ENCODE measurements at places on chromosomes 5 and 9.

DNA sequence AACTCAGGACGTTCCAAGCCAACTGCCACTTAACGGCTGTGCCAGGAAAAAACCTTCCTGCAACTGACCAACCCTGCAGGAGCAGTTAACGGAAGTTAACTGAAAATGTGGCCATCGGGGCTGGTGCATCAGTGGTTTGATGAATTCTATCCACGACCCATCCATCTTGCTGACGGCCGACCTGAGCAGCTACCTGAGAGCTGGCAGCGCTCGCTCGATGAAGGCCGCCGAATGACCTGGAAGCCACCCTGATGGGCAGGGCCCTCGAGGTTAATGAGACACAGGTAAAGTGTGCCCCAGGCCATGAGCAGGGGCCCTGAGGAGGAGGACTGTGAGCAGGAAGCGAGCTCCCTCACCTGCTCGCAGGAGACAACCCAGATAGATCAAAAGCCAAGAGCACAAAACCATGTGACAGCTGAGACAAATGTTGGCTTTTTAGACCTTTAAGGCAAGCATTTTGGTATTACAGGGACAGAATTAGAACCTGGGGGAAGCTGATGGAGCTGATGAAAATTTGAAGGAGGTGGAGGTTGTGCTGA, 35.3 kb upstream of the FLT4 start:
- DNase-seq, result no peak

DNA sequence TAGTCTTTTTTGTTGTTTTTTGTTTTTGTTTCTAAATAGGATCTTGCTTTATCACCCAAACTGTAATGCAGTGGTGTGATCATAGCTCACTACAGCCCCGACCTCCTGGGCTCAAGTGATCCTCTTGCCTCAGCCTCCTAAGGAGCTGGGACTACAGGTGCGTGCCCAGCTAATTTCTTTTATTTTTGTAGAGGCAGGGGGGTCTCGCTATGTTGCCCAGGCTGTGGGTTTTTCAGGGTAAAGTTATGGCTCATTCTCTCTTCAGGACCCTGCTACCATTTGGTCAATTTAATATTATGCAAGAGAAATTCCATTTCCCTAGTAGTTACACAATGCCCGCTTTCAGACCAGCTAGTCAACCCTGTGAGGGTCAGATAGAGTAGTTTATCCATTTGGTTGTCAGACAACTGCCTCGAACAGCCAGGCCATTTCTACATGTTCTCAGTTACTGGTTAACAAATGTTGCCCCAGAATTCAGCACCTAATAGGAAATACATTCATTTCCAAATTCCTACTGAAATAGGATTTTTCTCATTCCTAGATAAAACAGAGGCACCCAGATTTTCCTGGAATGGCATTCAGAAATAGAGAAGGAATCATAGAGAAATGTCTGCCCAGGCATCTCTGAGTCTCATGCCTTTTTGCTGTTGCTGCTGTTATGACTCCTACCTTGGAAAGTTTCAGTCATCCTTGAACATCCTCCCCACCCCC, 6.4 kb upstream of the GLIS3 start:
- DNase-seq, result no peak

DNA sequence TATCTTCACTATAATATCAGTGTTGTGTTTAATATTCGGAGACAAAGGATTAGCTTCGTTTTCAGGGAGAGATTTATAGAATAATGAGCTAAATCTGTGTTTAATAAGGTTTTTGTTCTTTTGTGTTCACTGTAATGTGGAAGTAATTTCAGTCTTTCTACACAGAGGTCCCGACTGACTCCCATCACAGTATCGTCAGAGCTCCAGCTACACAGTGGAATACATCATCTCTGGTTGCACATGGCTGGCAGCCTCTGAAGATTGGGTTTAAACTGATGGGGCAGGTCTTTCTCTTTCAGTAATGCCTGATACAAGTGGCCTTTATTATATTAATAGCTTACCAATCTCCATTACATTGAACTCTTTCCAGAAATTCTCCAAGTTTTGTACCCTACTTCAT, 736.7 kb upstream of the RIOK2 start:
- no peak for DNase-seq

- DNase-seq, result no peak
These were observed 48.1 kb upstream of the LHFPL2 start for GRCh38 chr5:78696637-78697036.

GRCh38 chr5:84790406-84790805, 405.7 kb upstream of the EDIL3 start:
- no peak for DNase-seq

DNA sequence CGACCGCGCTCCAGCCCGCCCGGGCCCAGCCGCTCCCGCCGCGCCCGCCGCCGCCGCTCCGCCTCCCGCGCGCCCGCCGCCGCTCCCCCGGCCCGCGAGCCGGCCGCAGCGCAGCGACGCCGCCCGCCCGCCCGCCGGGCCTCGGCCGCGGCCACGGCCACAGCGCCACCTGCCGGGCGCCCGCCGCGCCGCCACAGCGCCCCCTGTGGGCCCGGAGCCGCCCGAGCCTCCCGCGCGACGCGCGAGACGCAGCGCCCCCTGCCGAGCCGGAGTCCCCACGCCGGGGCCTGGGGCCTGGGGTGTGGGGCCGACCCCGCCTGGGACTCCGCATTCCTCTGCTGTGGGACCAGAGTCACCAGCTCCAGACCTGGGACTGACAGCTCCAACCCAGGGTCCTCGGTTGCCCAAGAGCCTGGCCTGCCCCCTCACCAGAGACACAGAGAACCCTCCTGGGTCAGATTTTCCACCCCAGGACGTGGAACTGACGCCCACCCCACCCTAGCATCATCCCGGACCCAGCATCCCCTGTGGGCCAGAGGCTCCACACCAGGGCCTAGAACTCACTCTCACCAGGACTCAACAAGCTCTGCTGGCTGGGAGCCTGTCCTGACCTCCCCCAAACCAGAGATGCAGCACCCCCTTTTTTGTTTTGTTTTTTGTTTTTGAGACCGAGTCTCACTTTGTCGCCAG, at the start of gene RAPGEF1:
Gene RAPGEF1, minus strand, starts transcription at position 118 of the 690 bp plus-strand sequence. CDS start 246 bp downstream, outside the sequence.
- DNase-seq, result peak; percentile 59

- DNase-seq, result no peak
These were observed 27.9 kb upstream of the CEMIP2 start for GRCh38 chr9:71796100-71796767.

DNA sequence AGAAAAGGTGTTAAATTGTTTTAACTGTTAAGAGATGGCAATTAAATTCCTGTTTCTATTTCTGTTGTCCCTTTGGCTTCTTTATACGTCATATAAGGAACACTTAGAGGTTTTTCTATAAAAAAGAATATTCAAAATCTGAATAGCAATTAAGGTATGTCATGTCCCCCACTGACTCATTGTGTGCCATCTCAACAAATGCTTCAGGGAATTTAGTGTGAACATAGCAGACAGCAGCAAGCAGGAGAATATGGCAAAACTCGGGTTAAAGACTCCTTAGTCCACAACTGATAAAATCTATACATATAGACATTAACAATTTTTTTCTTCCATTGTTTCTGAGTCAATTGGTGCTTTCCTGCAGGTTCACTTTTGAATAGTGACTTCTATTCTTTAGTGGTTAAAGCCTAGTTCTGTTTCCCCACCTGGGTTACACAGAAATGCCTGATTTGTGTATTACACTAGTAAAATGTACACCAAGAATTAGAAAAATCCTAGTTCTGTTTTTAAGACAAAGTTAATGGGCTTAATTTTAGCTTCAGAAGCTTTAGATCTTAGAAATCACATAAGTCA, 17.9 kb upstream of the RPS23 start:
- no peak for DNase-seq

DNA sequence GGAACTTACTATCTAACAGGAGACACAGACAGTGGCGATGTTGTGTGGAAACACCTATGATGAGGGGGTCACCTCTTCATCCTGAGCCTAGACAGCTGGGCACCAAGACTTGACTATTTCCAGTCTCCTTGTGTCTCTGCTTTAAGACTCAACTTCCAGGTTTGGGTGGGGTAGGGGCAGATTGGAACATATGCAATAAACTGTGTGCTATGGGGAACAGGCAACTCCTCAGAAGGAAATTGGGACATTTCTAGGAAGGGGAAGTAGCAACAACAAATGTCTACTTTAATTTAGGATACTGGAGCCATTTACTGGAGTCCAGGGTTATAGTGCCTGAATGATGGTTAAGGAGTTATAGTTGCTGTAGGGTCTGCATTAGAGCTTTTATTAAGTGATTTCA, 57.3 kb downstream of the FGF18 start:
- DNase-seq, result no peak

- no peak for DNase-seq
These were observed 263.6 kb upstream of the PTGER4 start for GRCh38 chr5:40416098-40416497.

GRCh38 chr5:6220346-6221088, 157.8 kb downstream of the MED10 start:
- DNase-seq, result no peak

- DNase-seq, result no peak
These were observed 266.0 kb upstream of the TRIM32 start for GRCh38 chr9:116420993-116421538.

- DNase-seq, result no peak
These were observed 859 bp upstream of the GRIA1 start for GRCh38 chr5:153489611-153490010.

DNA sequence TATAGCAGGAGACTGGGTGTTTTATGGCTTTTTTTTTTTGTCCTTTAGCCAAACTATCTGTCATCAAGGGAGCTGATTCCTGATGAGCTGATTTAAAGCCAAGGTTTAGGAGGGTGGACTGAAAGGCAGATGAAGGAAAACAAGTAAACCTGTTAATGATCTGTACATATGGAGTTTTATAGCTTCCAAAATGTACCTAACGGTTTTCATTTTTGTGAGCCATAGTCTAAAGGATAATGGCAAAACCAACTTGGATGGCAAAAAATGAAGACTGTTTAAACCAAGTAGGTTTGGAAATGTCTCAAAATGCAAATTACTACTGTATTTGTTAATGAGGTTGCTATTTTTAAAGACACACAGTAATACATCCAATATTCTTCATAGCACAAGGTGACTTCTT, 281.5 kb downstream of the YTHDC2 start:
- no peak for DNase-seq

DNA sequence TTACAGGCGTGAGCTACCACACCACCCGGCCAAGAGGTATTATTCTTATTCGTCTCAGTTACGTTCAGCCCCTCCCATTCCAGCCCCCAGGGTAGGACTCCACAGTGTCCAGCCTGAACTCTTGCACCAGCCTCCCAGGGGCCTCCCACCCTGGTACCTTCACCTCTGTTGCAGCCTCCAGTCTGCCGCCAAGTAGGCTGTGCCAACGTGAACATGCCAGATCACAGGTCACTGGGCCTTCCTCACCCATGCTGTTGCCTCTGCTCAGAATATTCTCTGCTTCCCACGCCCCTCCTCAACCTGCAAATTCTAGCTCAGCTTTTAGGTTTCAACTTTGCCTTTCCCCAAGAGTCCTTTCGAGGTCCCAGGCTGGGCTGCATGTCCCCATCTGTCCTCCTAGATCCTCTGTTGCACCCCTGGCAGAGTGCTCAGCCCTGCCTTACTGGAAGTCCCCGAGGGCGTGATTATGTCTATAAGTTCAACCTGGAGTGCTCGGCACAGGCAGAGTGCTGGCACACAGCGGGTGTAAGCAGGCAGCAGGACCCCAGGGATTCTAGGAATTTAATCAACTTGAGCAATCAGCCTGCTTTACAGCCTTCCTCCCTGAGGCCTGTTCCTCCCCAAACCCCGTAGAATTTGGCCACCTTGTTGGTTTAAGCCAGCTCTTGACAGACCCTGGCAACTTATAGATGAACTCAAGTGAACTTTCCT, 13.1 kb upstream of the STXBP1 start:
- no peak for DNase-seq

DNA sequence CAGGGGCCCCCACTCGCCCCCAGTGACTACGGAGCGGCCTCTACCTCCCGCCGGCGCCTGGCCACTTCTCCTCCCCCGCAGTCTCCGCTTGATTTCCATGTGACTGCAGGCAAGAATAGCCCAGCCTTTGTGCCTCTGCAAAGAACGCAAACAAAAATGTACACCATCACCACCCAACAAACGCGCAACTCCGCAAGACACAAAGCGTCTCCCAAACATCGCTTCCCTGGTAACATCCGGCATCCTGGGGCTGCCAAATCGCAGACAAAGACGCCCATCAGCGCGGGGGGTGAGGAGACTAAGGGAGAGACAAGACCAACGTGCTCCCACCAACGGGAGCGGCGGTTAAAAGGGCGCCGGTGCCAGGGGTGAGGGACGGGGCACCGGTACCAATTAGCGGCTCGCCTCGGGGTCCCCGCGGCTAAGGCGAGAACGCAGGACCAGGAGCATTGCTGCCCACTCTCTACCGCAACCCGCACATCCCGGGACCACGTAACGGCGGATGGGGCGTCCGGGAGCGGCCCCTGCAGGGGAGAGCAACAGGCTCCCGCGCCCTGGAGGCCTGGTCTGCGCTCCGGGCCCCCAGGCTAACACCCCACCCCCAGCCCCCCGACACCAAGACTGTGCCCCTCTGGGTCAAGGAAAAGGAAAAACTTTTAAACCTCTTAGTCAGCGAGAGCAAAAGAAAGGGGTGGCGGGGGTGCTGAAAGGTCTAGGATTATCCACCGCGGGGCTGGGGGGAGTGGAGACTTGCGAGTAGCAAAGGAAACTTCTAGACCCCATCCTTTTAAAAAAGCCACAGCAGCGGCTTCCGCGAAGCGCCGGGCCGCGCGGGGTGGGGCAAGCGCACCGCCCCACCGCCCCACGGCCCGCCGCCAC, 885 bp downstream of the MPDZ start:
- no peak for DNase-seq

DNA sequence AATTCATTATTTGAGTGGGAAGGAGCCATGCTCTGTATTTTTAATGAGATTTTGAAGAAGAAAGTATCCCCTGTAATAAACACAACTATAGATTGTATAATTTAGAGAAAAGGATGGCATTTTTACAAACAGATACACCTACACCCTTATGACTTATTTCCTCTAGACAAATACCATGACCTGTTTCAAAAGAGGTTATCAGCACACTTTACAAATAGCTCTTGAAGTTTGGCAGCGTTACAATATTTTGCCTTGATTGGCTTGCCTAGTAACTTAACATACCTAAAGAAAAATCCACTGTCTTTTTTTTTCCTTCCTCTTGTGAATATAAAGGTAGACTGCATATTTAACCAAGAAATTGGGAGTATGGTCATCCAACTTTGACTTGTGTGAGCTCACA, 28.5 kb upstream of the CETN3 start:
- DNase-seq, result no peak

DNA sequence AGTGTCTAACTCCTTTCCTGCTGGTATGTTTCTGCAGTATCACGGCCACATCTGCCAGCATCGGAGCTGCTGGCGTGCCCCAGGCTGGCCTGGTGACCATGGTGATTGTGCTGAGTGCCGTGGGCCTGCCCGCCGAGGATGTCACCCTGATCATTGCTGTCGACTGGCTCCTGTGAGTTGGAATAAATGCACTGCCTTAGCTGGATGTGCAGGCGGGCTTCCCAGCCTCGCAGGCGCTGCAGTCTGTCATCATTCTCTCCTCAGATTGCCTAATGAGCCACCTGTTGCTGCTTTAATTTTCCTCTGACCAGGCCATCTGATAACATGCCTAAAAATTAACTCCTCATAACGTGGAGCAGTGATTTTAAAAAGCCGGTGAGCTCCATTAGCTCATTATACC, 79.1 kb upstream of the PLPP6 start:
- no peak for DNase-seq

Measured in stimulated activated CD8-positive, alpha-beta memory T cell treated with anti-CD3 and anti-CD28 coated beads, Interleukin-4, amount 100 ng/mL, for 4 hours (primary cell).